Activated CD4-positive, CD25-positive, alpha-beta regulatory T cell treated with anti-CD3 and anti-CD28 coated beads, Interleukin-2, amount 50 U/mL, for 24 hours (primary cell): ENCODE measurements at places on chromosomes 6 and 20.

- ATAC-seq, result no peak
These were observed 568.0 kb downstream of the KIF16B start for GRCh38 chr20:16005021-16005914.

- no peak for ATAC-seq
These were observed 9.9 kb downstream of the ADIG start for GRCh38 chr20:38590676-38591473.

- no peak for ATAC-seq
These were observed 14.7 kb upstream of the LAMA4 start for GRCh38 chr6:112269114-112269513.

GRCh38 chr20:13418263-13419229 is 197.5 kb downstream of the ISM1 start:
- ATAC-seq, result no peak

GRCh38 chr6:161921602-161922395 is 647.9 kb upstream of the AGPAT4 start:
- ATAC-seq, result no peak

DNA sequence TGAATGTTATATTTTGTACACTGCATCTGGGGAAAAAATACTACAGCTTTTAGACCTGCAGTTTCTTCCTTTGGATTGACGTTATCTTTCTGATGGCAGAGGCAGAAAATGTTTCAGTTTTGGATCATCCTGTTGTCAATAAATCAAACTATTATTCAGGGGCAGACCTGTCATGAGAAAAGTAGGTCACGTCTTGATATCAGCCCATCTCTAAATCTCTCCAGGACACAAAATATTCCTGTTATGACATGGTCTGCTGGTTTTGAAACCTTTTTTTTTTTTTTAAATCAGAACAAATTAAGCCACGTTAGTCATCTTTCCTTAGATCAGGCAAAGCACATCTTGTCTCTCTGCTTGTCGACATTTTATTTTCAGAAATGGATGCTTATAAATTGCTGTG is 24.0 kb downstream of the IL20RA start:
- no peak for ATAC-seq
